ENCODE measurements at places on chromosomes 1 and 21. TPM values are rescaled to one million over a fixed set of nuclear protein-coding genes. Genes with fewer than 3 reads are reported as not detected.

EXTL2 gene
- 15.4 TPM for polyA plus RNA-seq

ACTA1 gene
- not detected for polyA plus RNA-seq

S100A7 gene
- not detected for polyA plus RNA-seq

DENND2C gene
- 0.07 TPM for polyA plus RNA-seq

KRTAP19-1 gene
- not detected for polyA plus RNA-seq

PDPN gene
- not detected for polyA plus RNA-seq

SLAMF1 gene
- polyA plus RNA-seq: 87.3 TPM

BARHL2 gene
- not detected for polyA plus RNA-seq

URB1 gene
- 9.4 TPM for polyA plus RNA-seq

ANGPTL1 gene
- not detected for polyA plus RNA-seq

MTARC1 gene
- 1.5 TPM for polyA plus RNA-seq

AQP10 gene
- not detected for polyA plus RNA-seq

ZNF697 gene
- 0.48 TPM for polyA plus RNA-seq

CYP4A22 gene
- not detected for polyA plus RNA-seq

TNFRSF4 gene
- polyA plus RNA-seq: 2.8 TPM

REN gene
- not detected for polyA plus RNA-seq

KAZN gene
- 1.00 TPM for polyA plus RNA-seq

CHODL gene
- 0.42 TPM for polyA plus RNA-seq

AMY2A gene
- not detected for polyA plus RNA-seq

SLC35E2B gene
- polyA plus RNA-seq: 15.6 TPM

TRABD2B gene
- polyA plus RNA-seq: not detected

DPYD gene
- polyA plus RNA-seq: 7.4 TPM

IVL gene
- polyA plus RNA-seq: 17.6 TPM

CLDN17 gene
- polyA plus RNA-seq: not detected

RNU1-1 gene
- polyA plus RNA-seq: 3.6 TPM

SPATA46 gene
- polyA plus RNA-seq: not detected

OR2M3 gene
- not detected for polyA plus RNA-seq

DNASE2B gene
- polyA plus RNA-seq: not detected

TMEM52 gene
- 0.24 TPM for polyA plus RNA-seq

HMGCS2 gene
- polyA plus RNA-seq: not detected

DDR2 gene
- polyA plus RNA-seq: 6.3 TPM

HSD3B1 gene
- polyA plus RNA-seq: not detected

HRNR gene
- polyA plus RNA-seq: not detected

WDR64 gene
- not detected for polyA plus RNA-seq

S100A11 gene
- 70.4 TPM for polyA plus RNA-seq

CFHR1 gene
- polyA plus RNA-seq: not detected

APCS gene
- polyA plus RNA-seq: not detected

ZNF683 gene
- polyA plus RNA-seq: not detected

TMPRSS15 gene
- not detected for polyA plus RNA-seq

RGS7 gene
- not detected for polyA plus RNA-seq

A3GALT2 gene
- polyA plus RNA-seq: not detected

OR6K3 gene
- not detected for polyA plus RNA-seq

ASCL5 gene
- polyA plus RNA-seq: not detected

C4BPB gene
- 0.77 TPM for polyA plus RNA-seq

AGT gene
- not detected for polyA plus RNA-seq

SHE gene
- polyA plus RNA-seq: not detected

RNF220 gene
- polyA plus RNA-seq: 5.8 TPM

SLC2A1 gene
- 66.0 TPM for polyA plus RNA-seq

OR2T29 gene
- 1.3 TPM for polyA plus RNA-seq

STMN1 gene
- polyA plus RNA-seq: 916 TPM

RRP15 gene
- polyA plus RNA-seq: 37.8 TPM
